Dorsolateral prefrontal cortex (tissue), 122 donors: ENCODE measurements at places on chromosomes 2 and 18.
A peak's percentile ranks its signal among the peaks of the same experiment; 100 is the strongest.

DNA sequence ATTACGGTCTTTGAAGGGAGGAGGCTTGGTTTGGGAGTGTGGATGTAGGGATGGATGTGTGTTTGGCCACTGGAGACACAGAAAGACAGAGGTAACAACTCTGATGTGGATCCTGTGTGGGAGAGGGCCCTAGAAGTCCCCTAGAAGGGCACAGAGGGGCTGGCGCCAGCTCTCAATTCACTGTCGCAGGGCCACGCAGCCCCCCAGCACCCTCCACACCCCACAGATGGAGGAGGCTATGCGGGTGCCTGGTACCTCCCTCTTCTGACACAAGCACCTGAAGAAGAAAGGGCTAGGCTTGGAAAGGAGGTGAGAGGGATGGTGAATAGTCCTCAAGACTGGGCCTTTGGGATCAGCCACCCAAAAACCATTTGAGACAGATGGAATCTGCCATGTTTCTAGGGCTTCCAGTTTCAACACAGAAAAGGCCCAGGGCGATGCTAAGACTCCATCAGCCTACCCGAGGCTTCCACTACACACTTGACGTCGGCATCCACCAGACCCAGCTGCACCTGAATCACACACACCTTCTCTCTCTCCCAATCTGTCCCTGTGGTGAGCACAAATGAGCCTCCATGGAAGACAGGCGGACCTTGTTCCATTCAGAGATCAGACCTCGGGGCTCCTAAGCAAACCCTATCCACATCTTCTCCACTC is 413.5 kb upstream of the HS6ST1 start:
- DNase-seq = no peak

DNA sequence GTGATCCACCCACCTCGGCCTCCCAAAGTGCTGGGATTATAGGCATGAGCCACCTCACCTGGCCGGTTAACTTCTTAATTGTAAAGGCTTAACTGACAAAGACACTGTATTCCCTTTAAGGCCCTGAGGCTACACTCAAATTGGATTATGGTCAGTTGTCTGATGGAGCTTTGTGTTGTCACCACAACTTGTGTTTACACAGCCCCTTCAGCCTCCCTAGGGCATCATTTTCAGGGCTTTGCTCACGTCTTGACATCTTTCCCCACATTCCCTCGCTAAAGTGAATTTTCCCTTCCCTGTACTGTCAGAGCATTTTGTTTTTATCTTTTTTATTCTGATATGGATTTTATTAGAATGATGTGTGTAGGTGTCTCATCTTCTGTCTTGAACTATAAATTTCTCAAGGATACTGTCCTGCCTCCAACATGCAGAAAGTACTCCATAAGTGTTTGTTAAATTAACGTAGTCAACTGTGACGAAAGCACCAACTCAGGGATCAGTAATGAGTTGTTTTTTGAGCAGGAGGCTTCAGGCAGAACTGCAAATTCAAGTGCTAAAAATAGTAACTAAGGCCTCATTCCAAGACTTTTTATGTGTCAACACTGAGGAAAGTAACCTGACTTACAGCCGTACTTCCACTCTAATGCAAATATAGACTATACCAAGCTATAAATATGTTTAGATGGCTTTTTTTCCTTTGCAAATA is 77.1 kb upstream of the NARS1 start:
- DNase-seq = no peak

GRCh38 chr2:54557211-54557600 is 101.1 kb downstream of the SPTBN1 start:
- no peak for DNase-seq

- no peak for DNase-seq
Measured at GRCh38 chr2:39313575-39313974, 69.8 kb upstream of the CDKL4 start.

GRCh38 chr18:79042276-79042675 is 26.9 kb upstream of the ATP9B start:
- DNase-seq = no peak

DNA sequence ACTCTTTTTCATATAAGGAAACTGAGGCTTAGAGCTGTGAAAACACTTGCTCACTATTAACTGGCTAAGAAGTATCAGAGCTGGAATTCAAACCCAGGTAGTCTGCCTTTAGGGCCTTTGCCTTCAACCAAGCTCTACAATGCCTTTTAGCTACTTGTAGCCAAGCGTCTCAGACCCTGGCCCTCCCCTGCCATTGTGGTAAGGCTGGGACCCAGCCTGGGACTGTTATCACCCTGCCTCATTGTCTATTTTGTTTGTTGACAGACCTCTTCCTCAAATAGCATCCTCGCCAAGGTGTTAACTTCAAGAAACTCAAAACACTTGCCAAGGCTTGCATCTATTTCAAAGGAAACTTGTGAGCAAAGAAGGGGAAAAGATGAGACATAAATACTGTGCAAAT is 76.7 kb upstream of the CD28 start:
- no peak for DNase-seq

DNA sequence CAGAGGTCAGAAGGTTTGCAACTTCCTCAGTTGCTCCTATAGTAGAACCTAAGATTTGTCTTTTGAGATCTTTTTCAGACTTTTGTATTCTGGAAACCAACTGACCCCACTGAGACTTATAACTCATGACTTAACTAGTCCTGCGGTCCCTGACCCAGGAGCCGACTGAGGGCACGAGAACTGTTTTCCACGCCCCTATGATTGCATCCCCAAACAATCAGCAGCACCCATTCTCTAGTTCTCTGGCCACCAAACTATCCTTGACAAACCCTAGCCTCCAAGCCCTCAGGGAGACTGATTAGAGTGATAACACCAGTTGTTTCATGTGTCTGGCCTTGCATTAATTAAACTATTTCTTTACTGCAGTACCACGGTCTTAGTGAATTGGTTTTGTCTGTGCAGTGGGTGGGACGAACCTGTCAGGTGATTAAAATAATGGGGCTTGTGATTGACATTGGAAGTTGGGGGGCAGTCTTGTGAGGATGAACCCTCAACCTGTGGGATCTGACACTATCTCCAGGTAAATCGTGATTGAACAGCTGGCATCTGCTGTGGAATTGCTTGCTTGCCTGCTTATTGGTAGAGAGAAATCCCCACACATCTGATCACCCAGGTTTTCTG is 95.7 kb downstream of the B3GNT2 start:
- no peak for DNase-seq

- DNase-seq = peak; percentile 26
Measured at GRCh38 chr2:239938651-239939486, 86.3 kb downstream of the NDUFA10 start.

DNA sequence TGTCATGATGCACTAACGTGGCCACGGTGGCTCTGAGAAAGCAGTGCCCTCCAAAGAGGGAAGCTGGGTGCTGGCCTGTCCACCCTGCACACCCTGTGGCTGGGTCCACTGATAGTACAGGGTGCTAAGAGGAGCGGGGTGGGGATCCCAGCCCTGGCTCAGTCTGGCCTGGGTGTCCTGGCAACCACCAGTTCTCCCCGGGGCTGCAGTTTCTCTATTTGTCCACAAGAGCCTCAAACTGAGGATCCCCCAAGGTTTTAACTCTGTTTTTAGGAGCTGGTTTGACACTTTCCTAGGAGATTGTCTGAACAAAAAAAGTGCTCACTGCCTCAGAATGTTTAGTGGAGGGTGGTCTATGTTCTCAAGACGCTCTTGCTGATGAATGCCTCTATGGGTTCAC is 29.0 kb downstream of the EDAR start:
- DNase-seq = no peak

DNA sequence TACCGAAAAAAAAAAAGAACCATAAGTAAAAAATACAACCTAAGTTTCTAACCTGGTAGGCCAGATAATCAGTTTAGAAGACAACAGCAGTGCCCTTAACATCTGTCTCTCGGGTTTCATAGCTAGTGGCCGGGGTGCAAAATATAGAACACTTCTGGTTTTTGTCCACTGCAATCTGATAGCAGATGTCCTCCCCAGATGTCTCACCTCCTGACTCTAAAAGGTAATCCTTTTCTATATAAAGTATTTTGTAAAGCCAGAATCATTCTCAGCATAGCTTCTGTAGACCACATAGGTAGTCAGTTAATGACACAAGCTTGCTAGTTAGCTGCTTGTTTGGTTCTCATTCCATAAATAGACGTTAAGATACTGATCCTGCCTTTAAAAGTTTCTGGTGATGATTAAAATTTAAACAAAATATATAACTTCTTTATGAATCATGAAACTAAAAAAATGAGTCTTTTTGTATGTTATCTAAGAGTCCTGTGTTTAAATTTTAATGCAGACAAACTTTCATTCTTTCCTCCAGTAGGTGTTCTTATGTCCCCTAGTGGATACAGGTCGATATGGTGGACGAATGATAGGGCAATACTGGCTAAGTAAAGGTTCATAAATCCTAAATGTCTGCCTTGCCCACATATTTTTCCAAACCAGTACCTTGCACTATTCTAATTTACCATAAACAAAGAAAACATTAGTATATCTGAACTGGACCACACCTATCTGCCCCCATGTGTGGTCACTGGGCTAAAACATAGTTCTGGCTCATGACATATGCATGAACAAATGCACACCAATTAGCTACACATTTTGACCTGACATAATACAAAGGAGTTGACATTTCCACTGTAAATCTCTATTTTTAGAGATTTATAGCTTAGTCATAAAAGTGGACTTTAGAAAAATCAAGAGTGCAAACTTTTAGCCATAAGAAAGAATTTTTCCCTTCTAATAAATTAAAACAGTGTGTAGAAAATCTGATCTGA is 171.0 kb downstream of the SRBD1 start:
- DNase-seq = no peak

- DNase-seq = no peak
Measured at GRCh38 chr2:54206596-54206995, 49.4 kb downstream of the TSPYL6 start.

DNA sequence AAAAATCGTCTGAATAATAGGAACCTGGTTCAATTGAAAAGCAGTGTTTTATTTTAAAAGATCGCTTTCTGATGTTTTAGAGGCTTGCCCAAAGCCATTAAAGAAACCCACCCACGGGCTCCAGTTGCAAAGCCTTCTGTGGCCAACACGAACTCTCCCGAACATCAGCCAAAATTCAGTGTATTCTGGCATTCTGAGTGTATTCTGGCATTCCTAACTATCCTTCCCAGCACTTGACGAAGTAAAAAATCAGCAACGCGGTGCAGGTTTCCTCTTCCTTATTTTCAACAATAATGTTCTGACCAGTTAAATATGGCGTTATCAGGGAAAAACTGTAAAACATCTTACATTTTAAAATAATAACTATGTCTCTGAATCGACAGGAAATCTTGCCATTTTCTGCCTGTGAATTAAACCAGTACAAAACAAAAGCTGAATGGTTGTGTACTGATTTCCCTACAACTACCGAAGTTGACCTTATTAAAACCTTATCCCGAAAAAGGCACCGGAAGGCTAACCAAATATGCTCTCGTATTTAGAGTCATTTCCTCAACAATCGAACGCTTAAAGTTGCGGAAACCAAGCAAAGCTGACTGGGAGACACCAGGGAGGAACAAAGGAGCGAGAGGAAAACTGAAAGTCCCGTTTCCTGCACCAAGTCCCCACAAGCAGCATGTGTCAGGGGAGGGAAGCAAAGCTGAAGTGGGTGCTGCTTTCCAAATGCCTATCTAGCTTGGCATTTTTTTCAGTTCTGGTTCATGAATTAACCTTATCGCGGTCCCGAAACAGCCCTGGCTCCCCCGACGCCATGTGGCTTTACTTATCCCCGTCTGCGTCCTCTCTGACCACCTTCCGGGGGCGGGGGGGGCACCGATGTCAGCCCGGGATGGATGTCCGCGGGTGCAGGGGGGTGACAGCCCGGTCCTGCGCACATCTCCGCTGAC is 44.3 kb downstream of the ZNF516 start:
- DNase-seq = no peak

GRCh38 chr2:28522481-28522880 is 26.6 kb downstream of the PLB1 start:
- no peak for DNase-seq

DNA sequence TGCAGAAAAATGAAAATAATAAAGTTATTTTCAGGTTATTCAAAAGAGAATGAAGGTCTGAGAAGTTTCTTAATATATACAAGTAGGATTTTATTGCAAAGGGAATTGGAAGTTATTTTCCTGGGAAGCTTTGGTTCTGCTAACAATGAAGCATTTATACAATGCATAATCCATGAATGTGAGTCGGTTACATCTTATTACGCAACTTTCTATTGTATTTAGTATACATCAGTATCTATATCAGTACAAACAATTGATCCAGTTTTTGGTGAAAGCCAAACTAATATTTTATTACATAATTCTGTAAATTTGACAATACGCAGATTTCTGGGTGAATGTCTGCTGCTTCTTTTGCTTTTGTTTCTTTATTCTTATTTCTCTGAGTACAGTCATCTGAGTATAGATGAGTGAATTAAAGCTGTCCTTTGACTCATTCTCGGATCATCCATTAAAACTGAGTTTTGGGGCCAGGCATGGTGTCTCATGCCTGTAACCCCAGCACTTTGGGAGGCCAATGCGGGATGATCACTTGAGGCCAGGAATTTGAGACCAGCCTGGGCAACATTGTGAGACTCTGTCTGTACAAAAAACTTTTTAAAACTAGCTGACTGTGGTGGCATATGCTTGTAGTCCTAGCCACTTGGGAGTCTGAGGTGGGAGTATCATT is 108.5 kb downstream of the SOCS6 start:
- no peak for DNase-seq

GRCh38 chr2:45669032-45669486 is 17.6 kb downstream of the PRKCE start:
- no peak for DNase-seq

GRCh38 chr2:26243470-26244308 is 743 bp downstream of the HADHA start:
- no peak for DNase-seq

- no peak for DNase-seq
Measured at GRCh38 chr2:77013953-77014352, 508.2 kb downstream of the LRRTM4 start.

DNA sequence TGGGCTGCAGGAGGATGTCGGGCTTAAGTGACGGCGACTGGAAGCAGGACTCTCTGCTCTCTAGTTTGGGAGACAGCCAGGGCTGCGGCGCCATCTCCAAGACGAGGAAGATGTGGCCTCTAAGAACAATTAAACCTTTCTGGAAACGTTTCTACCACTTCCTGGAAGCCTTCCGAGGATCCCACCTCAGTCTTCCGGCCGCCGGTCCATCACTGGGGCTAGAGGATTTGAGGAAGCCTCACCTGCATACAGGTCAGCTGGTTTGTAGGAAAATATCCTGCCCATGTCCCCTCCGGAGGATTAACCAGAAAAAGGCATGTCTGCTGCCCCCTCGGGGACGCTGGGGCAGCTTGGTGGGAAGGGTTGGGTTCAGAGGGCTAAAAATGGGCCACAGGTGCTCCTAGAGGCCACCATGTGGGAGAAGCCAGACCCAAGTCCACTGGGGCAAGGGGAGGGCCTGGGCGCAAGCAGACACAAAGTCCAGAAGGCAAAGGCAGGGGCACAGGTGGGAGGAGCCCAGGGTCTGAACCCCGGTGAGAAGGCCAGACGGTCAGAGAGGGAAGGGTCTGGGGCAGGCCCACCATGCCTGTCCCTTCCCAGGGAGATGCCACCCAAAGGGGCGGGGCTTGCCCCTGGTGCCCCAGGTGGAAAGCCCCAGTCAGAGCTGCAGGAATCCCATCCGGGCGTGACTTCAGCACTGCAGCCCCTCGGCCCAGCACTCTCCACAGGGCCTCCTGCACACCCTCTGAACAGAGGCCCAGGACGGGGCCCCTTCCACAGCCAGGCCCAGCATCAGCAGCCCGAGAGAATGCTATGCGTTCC is 82.2 kb upstream of the ID2 start:
- no peak for DNase-seq
